ENCODE measurements at places on chromosomes 6 and 20.
A peak's percentile ranks its signal among the peaks of the same experiment; 100 is the strongest.

- peak; percentile 69 for DNase-seq
Measured at GRCh38 chr6:46090115-46091079, 39.4 kb upstream of the ENPP4 start.

DNA sequence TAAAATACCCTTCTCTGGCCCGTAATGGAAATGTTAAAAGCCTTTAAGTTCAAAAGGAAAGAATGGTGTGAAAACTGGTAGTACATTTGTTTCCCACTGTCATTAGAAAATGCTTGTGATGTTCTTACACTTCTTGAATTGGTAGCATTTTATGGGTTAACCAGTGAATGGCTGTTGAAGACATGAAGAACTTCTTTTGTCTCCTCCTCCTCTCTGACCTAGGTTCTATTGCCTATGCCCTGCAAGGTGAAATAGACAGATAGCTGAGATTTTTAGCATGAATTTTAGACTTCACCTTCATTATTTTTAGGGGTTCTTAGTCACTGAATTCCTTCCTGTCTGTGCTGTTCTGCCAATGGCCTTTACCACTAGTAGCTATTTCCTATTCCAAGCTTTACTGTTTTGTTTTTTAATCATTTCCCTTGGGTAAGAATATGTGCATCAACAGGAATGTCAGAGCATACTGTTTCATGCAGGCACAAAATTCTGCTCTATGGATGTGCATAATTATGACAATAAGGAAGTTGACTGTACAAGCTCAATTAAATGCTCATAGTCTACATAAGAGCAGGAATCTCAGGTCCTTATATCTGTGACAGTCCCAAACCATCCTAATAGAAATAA lies 4.9 kb downstream of the TNFAIP3 start:
- no peak for DNase-seq

DNA sequence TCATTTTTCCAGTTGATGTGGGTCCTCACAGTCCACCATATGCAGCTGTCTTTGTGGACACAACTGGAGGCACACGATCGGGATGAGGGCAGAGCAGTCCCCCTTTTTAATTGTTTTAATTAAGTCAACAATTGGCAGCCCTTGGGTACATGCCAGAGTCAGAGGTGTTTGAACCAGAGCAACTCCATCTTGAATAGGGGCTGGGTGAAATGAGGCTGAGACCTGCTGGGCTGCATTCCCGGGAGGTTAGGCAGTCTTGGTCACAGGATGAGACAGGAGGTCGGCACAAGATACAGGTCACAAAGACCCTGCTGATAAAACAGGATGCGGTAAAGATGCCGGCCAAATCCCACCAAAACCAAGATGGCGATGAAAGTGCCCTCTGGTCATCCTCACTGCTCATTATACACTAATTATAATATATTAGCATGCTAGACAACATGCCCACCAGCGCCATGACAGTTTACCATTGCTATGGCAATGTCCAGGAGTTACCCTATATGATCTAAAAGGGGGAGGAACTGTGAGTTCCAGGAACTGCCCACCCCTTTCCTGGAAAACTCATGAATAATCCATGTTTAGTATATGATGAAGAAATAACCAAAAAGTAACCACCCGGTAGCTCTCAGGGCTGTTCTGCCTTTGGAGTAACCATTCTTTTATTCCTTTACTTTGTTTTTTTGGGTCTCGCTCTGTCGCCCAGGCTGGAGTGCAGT lies 31.8 kb upstream of the BLCAP start:
- no peak for DNase-seq

DNA sequence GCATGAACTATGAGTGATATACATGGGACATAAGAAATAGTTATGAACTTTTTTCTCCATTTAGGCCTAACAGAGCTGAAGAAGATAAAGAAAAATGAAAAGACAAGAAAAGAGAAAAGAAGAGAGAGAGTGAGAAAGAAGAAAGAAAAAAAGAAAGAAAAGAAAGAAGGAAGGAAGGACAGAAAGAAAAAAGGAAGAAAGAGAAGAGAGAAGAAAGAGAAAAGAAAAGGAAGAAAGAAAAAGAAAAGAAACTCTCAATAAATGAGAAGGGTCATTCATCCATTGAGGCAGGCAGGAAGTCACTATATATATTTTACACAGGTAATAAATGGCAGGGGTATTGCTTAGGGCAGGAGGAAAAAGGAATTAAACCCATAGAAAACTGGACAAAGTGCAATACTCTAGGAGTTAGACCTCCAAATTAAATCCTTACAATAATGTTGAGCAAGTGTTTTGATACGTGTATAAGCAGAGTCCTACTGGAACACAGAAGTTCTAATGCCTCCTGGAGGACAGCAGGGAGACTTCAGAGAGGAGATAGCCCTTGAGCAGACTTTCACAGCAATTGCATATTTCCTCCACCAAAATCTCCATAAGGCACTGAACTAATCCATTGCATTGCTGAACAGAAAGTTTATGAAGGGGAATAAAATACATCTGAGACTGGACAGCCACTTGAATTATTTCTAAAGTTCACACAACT lies 86.4 kb upstream of the TENT5A start:
- DNase-seq, result no peak

- no peak for DNase-seq
Measured at GRCh38 chr6:66128656-66129055, 421.6 kb upstream of the EYS start.

DNA sequence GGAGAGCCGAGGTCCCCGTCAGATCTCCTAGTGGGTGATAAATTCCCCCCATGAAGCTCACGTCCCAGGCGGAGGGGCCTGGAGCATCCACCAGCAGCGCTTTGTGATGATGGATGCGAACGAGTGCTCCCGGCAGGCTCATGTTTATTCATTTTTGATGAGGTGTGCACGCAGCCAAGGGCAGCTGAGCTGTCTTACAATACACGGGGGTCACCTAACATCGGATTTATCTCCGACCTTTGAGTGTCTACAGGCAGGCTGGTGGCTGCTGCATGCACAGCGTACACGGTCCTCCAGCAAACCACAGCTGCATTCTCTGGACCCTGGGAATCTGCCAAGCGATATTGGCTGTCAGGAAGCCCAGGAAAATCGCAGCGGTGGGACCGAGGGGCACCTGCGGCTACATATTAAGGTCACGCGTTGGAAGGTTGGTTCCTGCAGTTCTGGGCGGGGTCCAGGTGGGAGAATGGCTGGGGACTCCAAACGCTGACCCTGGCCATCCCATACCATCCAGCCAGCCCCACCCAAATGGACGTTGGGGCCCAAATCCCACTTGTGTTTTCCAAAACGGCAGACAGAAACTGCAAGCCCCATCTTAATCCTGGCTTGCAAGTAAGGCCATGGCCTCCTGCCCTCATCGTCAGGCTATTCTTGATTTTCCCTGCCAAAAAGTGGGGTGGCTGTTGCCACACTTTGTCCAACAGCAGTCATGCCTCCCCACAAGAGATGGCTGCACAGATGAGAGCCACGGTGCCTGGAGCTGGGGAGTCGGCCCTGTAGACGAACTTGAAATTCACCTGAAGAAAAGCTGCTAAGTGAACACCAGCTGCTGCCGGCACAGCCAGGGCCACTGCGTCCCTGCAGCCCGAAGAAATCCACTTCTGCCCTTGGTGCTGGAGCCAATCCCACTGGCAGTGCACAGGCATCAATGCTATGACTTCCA lies 399.9 kb downstream of the TAF4 start:
- DNase-seq, result no peak

- DNase-seq, result no peak
Measured at GRCh38 chr6:129701721-129702455, 8.1 kb downstream of the ARHGAP18 start.

DNA sequence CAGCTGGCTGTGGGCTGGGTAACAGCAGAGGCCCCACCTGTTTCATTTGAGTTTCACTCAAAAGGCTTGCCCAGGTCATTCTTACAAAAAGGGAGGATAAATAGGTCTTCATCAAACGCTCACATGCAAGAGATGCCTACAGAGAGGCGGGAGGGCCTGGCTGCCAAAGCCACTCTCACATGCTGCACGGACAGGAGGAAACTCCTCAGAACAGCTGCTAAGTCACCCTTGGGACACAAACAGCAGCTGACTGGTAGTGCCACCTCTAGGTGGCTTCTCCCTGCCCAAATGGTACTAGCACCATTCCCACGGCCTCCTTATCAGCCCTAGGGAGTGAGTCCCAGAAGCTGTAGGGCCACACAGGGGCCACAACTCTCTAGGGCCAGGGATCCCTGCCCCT lies 23.8 kb downstream of the SLC22A23 start:
- DNase-seq, result no peak

GRCh38 chr6:7052443-7053011 lies 55.2 kb upstream of the RREB1 start:
- peak; percentile 14 for DNase-seq

GRCh38 chr6:38483526-38483925 lies 156.2 kb downstream of the BTBD9 start:
- DNase-seq, result no peak

GRCh38 chr20:3935956-3936340 lies 46.8 kb downstream of the PANK2 start:
- DNase-seq, result no peak

DNA sequence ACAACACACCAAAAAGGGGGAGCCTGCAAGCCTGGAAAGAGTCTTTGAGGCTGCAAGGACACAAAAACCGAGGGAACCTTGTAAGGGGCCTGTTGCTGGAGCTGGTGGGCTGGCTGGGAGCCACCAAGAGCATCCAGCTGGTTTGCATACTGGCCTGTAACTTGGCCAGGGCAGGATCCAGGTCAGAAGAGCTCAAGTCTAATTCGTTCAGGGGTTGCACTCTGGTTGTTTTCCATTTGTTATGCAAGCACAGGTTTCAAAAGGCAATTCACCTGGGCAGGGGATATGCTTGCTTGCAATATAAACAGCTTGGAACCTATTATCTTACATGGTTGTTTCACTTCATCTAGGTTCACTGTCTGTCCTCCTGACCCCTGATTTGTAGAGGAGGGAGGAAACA lies 98.3 kb upstream of the GCM1 start:
- DNase-seq, result no peak

GRCh38 chr6:45818655-45819054 lies 197.0 kb downstream of the CLIC5 start:
- no peak for DNase-seq

GRCh38 chr6:155638200-155638599 lies 182.6 kb upstream of the NOX3 start:
- DNase-seq, result no peak

DNA sequence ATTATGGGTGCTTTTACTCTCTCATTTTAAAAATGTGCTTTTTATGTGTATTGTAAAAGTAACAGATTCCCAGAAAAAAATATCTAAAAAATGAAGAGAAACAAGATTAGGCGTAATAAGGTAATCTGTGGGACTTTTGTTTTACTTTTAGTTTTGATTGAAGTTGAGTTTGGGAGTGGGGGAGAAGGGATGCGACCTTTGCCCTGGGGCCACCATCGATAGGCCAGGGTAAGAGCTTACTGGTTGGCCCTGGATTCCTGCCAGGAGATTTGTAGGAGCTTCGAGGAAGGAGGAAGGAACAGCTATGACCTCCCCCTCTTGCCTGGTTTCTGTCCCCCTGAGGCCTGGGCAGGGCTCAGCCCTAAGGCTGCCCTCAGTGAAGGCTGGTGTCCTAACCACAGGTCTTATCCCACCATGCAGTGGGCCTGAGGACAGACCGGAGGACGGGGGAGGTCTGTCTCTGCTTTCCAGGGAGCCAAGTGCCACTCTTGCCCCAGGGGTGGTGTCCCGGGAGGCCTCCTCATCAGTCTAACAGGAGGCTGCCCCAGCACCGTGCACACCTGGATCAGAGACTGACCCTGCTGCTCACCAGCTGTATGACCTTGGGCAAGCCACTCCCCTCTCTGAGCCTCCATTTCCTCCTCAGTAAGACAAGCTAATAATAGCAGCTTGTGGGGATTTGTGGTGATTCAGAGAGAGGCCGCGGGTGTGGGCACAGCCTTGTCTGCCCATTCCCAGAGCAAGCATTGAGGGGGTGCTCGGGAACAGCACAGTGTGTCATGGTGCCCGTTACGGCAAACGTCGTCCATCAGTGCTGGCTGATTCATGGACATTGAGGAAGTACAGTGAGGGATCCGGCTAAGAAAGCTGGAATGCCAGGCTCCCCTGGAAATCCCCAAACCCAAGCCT lies 21.2 kb downstream of the TGM2 start:
- no peak for DNase-seq

Measured in activated CD4-positive, alpha-beta T cell treated with anti-CD3 and anti-CD28 coated beads for 48 hours (primary cell).